ENCODE measurements at places on chromosomes 1 and 21. TPM values are rescaled to one million over a fixed set of nuclear protein-coding genes. Genes with fewer than 3 reads are reported as not detected.

Gene FOXO6
- total RNA-seq = not detected

DNA sequence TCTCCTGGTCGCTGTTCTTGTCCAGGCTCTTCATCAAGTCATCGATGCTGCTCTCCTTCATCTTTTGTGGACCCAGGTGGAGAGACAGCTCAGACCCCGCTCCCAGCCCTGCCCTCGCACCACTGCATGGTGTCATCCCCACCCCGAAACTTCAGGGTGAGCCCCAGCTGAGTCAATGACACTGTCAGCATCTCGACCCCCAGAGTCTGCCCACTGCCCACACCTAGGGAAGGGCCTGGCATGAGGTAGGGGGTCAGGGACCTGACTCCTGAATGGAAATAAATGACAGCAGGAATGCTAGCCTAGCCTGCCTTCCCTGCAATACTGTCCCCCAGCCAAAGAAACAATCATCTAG lies 1.6 kb upstream of the S100A6 start:
- DNase-seq = no peak

Gene TNNT2
- total RNA-seq = 0.95 TPM

- no peak for DNase-seq
These were observed 85.0 kb downstream of the FNBP1L start for GRCh38 chr1:93532780-93533378.

Gene AQP10
- total RNA-seq = not detected

DNA sequence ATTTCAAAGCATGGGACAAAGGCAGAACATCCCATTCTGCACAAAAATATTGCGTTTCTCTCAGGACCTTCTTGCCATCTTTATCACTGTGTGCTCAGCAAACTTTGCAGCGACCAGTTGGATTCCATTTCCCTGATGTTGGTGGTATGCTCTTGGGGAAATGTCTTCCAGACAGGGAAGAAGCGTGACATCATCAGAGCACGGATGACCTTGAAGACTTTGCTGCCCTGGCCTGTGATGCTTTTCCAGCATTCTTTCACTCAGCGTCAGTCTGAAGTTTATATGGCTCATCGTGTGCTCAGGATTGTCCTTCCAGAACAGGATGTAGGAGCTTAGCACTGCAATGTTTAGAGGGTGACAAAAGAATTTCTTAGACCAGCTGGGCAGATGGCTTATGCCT lies 131.4 kb upstream of the F3 start:
- no peak for DNase-seq

Gene WDR26
- 107 TPM for total RNA-seq

GRCh38 chr21:30329203-30329875 lies 8.2 kb downstream of the KRTAP27-1 start:
- DNase-seq = no peak

Gene CRYBG2
- 41.9 TPM for total RNA-seq

DNA sequence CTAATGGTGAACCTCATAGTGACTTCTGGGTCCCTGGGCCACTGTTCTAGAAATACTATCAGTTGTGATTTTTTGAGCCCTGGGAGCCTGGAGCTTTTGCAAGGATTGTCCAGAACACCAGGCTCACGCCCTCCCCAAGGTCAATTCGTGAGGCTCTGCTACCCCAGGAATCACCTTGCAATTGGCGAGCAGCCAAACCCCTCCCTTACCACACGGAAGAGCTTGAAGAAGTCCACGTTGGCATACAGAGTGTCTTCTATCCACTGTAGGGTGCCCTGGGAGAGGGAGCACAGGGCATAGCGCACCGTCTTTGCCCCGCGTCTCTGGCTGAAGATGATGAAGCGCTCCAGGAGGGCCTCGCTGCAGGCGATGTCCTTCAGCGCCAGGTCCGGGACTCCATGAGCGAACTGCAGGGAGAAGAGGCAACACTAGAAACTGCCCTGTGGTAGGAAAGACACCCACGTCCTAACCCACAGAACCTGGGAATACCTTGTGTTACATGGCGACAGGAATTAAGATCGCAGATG lies 22.3 kb downstream of the ABCA4 start:
- peak; percentile 15 for DNase-seq

DNA sequence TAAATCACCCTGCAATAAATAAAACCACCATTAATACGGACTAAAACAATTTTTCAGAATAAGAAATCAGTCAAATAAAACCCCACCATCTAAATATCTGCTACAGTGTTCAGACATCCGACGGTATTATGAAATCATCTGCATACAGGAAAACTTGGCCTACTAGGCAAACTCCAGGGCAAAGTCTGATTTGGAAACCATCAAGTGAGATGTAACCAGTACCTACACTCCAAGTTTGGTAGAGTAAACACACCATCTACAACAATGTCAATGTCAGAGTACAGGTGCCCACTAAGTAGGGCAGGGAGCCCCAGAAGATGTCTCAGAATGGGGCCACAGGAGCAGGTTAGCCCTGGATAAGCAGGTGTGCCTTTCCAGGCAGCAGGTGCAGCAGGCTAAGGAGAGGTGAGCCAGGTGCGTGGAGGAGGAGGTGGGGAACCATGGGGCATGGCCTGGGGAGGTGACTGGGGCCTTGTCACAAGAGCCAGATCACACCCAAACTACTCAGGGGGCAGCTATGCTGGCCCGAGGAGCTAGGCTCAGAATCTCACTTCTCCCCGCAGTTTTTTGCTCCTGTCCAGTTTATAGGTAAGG lies 59.6 kb downstream of the CAPZB start:
- no peak for DNase-seq

GRCh38 chr1:47761201-47761930 lies 235.8 kb downstream of the TRABD2B start:
- DNase-seq = no peak

Gene HTR1D
- total RNA-seq = not detected

- no peak for DNase-seq
These were observed 845 bp upstream of the KLHDC8A start for GRCh38 chr1:205357567-205357966.

GRCh38 chr1:211551638-211552460 lies 27.1 kb downstream of the SLC30A1 start:
- DNase-seq = no peak

Gene FAM131C
- total RNA-seq = 1.2 TPM

Gene TNFSF4
- 1.6 TPM for total RNA-seq

DNA sequence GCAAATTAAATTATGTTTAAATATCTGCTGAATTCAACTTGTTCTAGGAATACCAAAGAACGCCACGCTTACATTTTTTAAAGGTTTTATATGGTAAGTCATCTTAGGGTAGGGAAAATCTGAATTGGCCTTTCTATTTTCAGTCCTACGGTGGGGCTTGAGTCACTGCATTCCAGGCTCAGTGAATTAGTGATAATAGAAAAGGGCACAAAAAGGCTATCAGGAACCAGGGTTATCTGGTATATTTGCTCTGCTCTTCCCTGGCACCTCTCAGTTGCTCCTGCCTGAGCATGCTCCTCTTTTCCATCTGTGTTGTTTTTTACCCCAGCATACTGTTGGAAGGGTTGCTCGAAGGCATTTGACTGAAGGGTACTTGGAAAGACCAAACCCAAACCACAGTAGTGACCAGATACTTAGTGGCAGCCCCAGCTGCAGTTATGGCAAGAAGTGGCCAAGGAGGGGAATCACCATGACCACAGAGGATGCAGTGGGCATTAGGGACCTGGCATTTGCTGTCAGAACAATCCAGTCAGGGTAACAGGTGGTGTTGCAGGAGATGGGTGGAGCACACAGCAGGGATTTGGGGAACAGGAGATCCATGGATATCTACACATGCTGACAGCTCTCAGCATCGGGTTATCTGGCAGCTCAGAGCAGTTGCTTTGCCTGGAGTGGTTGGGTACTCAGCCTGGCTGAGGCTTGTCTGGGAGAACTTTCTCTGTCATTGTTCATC lies 2.3 kb downstream of the OVAAL start:
- no peak for DNase-seq

DNA sequence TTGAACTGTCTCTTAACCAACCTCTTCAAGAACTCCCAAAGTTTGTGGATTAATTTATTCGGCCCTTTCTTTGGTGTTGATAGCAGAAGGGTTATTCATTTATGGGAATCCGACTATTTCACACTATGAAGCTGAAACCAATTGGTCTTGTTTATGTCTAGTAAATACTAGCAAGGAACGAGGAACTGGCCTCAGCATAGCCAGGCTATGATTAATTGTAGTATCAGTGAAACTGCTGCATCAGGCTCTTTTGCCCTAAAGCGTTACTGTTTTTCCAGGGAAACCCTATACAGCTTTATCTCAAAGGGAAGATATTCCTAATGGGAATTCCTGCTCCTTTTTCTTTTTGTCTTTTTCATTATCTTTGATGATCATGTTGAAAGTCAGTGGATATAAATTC lies 35.1 kb downstream of the CLEC20A start:
- DNase-seq = no peak

DNA sequence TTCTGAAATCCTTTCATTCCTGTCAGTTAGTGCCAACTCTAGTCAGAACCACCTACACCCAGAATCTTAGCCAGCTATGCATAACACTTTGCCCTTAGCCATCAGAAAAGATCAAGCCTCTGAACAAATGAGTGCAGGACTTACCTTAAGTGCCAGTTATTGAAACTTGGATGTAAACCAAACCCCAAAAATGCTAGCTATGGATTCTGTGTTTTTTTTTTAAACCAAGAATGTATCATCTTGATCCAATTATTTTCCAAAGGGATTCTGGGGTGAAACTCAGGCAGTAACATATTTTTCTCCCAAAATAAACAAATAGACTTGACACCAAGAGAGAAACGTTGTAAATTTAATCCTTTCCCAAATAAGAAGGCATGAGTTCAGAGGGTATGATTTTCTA lies 538.6 kb upstream of the ADAMTS5 start:
- no peak for DNase-seq

Gene UBE2U
- total RNA-seq = not detected

Gene FCRL6
- total RNA-seq = 0.55 TPM

- DNase-seq = no peak
These were observed 161.3 kb upstream of the NR5A2 start for GRCh38 chr1:199866210-199866617.

- no peak for DNase-seq
These were observed 12.7 kb upstream of the PARS2 start for GRCh38 chr1:54777011-54777410.

DNA sequence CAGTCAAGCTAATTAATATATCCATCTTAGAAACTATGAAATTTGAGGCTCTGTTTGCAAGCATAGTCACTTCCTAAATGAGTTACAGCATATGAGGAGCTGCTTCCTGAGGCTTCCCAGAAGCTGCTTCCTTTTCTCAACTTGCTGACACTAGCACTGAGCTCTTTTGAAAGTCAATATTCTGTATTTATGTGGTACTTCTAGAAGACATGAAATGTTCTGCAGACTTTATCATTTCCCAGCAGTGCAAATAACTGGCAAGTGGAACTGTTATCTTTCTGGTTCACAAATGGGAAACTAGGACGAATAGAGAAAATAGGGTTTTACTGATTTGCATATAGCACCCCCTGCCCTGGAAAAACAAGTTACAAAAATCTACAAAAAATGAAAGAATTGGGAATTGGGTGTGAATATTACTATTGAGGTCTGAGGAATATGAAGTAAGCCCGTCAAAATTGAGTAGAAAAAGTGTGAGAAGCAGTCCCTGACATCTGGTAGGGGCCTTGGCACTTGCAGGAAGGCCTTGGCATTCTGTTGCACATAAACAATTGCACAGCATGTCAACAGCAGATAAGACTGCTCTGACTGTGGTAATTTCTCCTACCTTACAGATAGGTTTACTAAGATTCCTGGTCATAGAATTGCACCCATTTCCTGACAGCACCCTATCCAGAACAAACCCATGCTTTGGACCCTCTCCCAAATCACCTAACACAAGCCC lies 7.1 kb downstream of the GIPC2 start:
- DNase-seq = no peak

Gene TPTE
- total RNA-seq = not detected

GRCh38 chr1:198205016-198205684 lies 48.4 kb downstream of the NEK7 start:
- DNase-seq = no peak

DNA sequence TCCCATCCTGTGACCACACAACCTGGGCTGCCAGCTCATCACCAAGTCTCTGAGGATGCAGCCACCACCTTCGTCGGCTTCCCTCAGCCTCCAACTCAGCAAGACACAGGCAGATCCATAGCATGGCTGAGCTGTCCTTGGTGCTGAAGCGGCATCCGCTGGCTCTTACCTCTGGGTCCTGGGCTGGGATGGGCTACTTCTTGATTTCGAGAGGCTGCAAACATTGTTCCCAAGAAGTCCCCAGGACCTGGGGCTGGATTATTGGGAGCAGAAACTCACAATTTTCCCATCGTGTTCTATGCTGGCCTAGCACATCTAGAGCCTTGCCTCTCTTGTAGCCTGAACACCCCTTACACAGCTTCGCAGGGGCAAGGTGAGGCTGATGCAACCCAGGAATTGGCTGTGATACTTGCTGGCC lies 24.9 kb upstream of the C1QA start:
- DNase-seq = no peak

DNA sequence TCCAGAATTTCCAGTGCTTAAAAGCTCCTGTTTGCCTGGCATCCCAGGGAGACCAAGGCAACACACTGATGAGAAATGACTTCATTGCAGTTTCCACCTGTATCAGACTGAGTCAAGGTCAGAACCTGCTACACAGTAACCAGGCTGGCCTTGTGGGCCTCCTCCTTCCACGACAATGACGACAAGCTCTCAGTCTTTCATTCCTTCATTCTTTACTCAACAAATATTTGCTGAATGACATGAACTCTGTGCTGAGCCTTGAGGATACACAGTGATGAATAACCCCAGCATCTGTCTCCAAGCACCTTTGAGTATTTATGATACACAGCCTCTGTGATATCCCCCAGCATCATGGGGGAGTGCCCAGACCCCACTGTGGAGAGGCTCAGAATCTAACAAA lies 8.9 kb upstream of the LCE5A start:
- DNase-seq = no peak

Gene FNDC10
- 4.5 TPM for total RNA-seq

- peak; percentile 43 for DNase-seq
These were observed 164.8 kb downstream of the PPIAL4G start for GRCh38 chr1:148318123-148318903.

- no peak for DNase-seq
These were observed 186.7 kb downstream of the TOMM20 start for GRCh38 chr1:234942012-234942332.

DNA sequence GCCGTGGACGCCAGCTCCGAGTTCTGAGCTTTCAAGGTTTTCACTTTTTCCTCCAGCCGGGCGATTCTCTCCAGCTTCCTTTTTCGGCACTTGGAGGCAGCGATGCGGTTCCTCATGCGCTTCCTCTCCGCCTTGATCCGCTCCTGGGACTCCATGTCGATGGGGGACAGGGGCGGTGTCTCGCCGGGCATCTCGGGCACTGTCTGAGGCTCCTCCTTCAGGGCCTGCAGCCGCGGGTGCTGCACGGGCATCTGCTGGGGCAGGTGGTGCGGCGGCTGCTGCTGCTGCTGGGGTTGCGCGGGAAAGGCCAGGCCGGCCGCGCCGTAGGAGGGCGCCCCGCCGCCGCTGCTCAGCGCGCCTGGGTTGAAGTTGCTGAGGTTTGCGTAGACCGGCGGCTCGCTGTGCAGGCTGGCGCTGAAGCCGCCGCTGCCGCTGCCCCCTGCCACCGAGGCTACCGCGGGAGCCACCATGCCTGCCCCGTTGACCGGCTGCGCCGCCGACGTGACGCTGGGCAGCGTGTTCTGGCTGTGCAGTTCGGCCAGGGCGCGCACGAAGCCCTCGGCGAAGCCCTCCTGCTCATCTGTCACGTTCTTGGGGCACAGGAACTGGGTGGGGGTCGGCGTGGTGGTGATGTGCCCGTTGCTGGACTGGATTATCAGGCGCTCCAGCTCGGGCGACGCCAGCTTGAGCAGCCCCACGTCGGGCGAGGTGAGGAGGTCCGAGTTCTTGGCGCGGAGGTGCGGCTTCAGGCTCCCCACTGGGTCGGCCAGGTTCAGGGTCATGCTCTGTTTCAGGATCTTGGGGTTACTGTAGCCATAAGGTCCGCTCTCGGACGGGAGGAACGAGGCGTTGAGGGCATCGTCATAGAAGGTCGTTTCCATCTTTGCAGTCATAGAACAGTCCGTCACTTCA lies 1.4 kb downstream of the JUN start:
- peak; percentile 78 for DNase-seq
